Hepatic stellate cell (primary cell): ENCODE measurements at places on chromosomes 12 and 14.

- no peak for DNase-seq
Observed at GRCh38 chr12:16972923-16973770, 367.2 kb upstream of the LMO3 start.

DNA sequence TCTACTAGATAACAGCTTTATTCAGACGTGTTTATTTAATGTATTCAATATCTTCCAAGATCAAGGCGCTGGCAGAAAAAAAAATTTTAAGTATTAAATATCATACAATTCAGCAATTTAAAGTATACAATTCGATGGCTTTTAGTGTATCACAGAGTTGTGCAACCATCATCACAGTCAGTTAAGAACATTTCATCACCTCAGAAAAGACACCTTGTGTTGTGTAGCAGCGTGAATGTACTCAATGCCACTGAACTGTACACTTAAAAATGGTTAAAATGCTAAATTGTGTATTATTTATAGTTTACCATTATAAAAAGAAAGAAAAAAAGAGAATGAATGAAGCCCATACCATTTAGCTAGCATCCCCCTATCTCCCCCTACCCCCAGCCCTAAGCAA, 96.4 kb downstream of the RIN3 start:
- DNase-seq: no peak

DNA sequence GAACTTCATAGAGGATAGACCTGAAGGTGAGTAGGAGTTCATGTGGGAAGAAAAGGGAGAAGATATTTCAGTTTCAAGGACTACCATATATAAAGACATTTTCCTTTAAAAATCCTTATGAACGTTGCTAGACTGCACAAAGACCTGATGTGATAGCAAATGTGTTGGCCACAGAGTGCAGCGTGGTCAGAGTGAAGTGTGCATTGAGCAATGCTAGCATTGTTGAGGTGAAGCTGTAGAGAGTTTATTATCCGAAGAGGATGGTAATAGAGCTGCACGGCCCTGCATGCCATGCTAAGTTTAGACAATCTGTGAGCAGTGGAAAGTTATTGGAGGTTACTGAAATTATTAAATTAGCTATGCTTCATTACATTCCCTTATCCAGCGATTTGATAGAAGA, 413.0 kb downstream of the CCDC91 start:
- DNase-seq: no peak

- no peak for DNase-seq
Observed at GRCh38 chr14:68822132-68822651, 29.3 kb upstream of the ZFP36L1 start.

GRCh38 chr12:79933532-79934264, 1.2 kb downstream of the PPP1R12A start:
- no peak for DNase-seq

GRCh38 chr12:32120419-32120818, 13.8 kb downstream of the BICD1 start:
- no peak for DNase-seq

DNA sequence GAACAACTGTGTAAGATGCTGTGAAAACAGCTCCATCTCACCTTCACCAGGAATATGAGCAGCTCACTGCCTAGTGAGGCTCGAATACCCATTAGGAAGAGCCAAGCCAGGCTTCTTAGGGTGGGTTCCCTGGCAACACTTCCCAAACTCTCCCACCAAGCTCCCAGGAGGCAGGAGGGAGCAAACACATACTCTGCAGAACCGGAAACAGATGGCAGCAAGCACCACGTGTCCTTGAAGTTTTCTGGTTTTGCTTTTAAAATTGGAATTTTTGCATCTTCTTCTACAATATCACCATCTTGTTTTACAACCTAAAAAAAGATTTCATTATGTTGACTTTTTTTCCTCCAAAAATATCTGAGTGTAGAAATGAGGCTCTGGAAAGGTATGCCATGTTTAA, 186.7 kb downstream of the ZFP36L1 start:
- no peak for DNase-seq

DNA sequence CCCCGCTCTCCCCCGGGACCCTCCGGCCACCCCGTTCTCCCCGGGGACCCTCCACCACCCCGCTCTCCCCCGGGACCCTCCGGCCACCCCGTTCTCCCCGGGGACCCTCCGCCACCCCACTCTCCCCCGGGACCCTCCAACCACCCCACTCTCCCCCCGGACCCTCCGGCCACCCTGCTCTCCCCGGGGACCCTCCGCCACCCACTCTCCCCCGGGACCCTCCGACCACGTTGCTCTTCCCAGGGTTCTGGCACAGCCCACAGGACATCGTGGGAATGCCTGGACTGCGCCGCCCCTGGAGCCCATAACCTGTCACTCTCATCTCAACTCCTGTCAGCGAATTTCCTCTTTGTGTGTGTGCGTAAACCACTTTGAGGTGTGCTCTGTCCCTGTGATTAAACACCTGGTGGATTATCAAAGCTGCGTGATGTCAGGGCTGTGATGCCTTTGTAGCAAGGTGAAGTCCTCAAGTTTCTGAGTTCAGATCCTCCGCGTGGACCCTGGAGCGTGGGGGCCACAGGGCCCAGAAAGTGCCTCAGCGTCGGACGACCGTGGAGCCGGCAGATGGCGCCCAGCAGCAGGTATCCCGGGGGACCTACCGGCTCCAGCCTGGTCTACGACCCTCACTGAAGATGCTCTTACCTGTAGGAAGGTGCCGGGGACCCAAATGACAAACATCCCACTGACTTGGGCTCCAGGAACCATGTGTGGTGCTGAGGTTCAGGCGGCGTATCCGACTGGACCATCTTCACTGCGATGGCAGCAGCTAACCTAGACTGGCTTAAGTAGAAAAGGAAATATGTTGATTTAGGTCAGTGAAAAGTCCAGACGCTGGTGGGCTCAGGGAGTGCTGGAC, 63.2 kb upstream of the GALNT9 start:
- no peak for DNase-seq

DNA sequence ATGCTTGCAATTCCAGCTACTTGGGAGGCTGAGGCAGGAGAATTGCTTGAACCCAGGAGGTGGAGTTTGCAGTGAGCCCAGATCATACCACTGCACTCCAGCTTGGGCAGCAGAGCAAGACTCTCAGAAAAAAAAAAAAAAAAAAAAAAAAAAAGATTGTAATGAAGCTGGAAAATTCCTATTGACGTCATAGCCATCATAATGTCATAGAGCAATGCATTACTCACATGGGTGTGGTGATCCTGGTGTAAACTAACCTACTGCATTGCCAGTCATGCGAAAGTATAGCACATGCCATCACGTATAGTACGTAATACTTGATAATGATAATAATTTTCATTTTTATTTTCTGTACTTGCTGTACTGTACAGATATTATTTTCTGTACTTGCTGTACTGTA, 42.7 kb upstream of the NID2 start:
- DNase-seq: no peak

- DNase-seq: no peak
Observed at GRCh38 chr12:51832354-51833107, 16.0 kb downstream of the FIGNL2 start.

DNA sequence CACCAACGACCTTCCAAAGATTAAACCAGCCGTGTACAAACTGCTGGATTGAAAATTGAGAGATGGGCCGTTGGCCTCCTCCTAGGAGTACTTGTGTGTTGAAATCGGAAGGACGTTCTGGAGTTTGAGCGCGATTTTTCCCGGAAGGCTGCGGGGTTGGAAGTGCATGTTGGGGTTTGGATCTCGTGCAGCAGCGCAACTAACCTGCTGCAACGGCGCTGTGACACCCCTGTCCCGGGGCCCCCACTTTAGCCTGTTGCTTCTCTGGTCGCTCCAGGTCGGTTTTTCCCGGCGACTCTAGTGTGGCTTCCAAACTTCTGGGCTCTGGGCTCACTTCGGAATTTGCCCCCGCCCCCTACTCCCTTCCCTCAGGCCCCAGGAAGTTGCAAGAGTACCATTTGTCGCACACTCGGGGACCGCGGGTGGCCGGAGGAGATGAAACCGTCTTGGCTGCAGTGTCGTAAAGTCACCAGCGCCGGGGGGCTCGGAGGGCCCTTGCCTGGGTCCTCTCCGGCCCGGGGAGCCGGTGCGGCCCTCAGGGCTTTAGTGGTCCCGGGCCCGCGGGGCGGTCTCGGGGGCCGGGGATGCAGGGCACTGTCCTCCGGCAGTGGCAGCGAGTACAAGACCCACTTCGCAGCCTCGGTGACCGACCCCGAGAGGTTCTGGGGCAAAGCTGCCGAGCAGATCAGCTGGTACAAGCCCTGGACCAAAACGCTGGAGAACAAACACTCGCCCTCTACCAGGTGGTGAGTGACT, at the start of gene ACSS3:
TSS of gene ACSS3 (plus strand) at position 394 of the 756 bp plus-strand sequence. CDS start at position 436, 42 bp downstream.
- DNase-seq: peak; percentile 35
